ENCODE measurements at places on chromosomes 1 and 21. TPM values are rescaled to one million over a fixed set of nuclear protein-coding genes. Genes with fewer than 3 reads are reported as not detected.
A peak's percentile ranks its signal among the peaks of the same experiment; 100 is the strongest.

SEC16B gene
- not detected for total RNA-seq

PCAT6 gene
- total RNA-seq: not detected

THRAP3 gene
- 115 TPM for total RNA-seq

GRCh38 chr1:100206301-100206700 is 28.2 kb upstream of the LRRC39 start:
- DNase-seq: no peak

DNA sequence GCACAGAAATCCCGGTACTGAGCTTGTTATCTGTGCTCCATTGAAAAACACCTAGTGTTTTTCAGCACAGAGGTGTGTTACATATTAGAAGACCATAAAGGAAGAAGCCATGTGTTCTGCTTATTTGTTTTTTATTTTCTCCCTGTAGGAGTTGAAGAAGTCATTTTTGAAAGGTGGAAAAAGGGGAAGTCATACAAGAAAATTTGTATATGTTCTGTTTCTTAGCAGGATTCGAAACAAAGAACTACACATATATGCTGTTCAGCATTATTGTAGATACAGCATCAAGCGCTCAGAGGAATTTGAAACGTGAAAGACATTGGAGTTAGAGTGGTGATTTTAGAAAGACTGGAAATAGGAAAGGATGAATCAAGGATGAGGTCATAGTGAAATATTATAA is 345.3 kb upstream of the ADGRL2 start:
- DNase-seq: no peak

GRCh38 chr21:28828021-28828420 is 164.7 kb downstream of the LTN1 start:
- DNase-seq: no peak

- peak; percentile 47 for DNase-seq
These were observed 273.8 kb downstream of the FAM72C start for GRCh38 chr1:143698016-143698415.

GRCh38 chr1:55803429-55803828 is 588.3 kb upstream of the USP24 start:
- no peak for DNase-seq
